ENCODE measurements at places on chromosomes 12 and 14. TPM values are rescaled to one million over a fixed set of nuclear protein-coding genes. Genes with fewer than 3 reads are reported as not detected.
A peak's percentile ranks its signal among the peaks of the same experiment; 100 is the strongest.

DDN gene
- polyA plus RNA-seq, result 72.6 TPM

DNA sequence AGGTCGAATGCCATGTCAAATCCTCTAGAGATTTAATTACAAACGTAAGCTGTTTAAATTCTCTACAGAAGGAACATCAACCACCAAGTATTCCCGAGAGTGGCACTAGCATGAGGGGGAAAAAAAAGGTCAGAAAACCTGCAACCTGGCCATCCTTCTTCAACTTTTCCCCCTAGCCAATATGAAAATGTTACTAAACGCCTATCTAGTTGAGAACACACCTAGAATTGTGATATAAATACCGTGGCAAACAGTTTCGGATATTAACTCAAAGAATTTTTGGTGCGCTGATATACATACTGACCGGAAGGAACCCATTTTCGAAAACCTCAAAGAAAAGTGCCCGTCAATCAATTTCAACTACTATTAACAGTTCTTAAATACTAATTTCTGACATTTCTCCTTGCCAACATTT lies 1.8 kb downstream of the HNRNPC start:
- DNase-seq, result no peak

DNA sequence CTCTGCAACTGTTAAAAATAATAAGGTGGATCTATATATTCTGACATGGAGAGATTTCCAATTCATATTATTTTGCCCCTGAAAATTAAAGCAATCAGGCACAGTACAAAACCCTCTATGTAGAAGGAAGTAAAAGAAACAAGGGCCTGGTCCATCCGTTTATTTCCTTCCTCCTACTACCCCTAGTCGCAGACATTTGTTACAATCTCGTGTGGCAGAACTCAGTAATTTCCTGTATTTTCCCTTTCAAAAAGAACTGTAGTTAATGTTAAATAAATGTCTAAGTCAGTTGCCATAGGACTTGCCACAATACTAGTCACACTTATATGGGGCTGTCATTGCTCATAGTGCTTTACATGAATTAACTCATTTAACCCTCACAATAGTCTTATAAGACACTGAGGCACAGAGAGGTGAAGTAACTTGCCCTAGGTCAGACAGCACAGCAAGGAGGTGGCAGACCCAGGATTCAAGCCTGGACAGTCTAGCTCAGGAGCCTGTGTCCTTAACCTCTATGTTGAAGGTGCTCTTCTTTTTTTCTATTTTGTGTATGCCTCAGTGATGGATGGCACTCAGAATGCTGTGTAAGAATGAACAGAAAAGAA lies 24.2 kb downstream of the NINJ2 start:
- DNase-seq, result no peak

- DNase-seq, result no peak
Observed at GRCh38 chr12:75635606-75636444, 124.4 kb upstream of the KRR1 start.

PIGH gene
- 50.6 TPM for polyA plus RNA-seq

- DNase-seq, result no peak
Observed at GRCh38 chr12:48145981-48146380, 11.3 kb downstream of the ASB8 start.

- no peak for DNase-seq
Observed at GRCh38 chr14:72946491-72946890, 20.2 kb downstream of the DCAF4 start.

DNA sequence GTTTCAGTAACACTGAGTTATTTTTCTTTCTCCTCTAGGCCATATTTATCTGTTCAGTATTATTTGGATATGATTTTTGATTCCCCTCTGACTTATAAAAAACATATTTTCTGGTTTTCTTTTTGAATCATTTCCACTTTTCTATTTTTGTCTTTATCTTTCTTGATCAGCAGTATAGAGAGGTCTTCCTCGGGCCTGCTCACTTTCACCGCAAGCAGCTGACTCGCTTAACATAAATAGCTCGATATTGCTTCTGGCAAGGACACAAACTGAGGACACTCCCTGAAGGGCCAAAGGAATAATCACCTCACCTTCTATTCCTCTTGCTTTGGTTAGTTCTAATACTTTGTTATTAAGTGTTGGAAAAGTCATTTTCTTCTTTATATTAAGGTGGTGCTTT lies 25.8 kb upstream of the TRHDE start:
- DNase-seq, result no peak

- DNase-seq, result no peak
Observed at GRCh38 chr12:56572288-56572687, 50.7 kb downstream of the RBMS2 start.

- DNase-seq, result no peak
Observed at GRCh38 chr14:82060219-82060618, 526.6 kb upstream of the SEL1L start.

ATP5F1B gene
- 1,470 TPM for polyA plus RNA-seq

DNA sequence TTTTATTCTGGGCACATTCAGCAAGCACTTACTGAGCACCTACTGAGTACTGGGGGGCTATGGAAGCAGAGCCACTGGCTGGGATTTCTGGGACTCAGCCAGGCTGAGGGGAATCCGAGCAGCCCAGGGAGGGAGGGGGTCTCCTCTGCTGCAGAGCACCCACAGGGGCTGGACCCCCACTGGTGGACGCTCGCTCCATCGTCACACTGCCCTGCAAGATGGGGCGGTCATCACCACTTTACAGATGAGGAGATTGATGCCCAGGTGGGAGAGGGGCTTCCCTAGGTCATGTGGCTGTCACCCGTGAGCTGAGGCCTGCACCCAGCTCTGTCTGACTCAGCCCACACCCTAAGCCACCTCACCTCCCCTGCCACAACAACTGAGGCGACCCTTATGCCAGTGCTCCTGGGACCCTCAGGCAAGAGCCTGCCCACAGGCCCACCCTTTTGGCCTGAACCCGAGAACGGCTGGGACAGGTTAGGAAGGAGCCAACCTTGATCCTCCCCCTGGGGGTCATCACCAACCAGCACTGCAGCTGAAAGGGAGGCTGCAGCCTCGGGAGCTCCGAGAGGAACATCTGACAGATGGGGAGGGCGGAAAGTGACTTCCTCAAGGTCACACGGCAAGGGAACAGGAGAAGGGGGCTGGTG lies 74.4 kb downstream of the SERPINA3 start:
- no peak for DNase-seq

LRP1-AS gene
- not detected for polyA plus RNA-seq

- no peak for DNase-seq
Observed at GRCh38 chr12:86265329-86265695, 9.1 kb upstream of the MGAT4C start.

DNA sequence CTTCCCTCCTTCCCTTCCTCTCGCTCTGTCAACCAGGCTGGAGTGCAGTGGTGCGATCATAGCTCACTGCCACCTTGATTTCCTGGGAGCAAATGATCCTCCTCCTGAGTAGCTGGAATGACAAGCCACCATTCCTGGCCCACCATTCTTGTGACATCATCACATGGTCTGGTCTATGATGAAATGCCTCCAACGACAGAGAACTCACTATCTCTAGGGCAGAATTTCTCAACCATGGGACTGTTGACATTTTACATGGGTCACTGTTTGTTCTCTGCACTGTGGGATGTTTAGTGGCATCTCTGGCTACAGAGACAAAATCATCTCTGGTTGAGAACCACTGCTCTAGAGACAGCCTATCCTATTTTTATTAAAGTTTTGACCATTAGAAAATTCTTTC lies 9.7 kb downstream of the VRK1 start:
- DNase-seq, result no peak

SLCO1C1 gene
- polyA plus RNA-seq, result 0.29 TPM

CDKL1 gene
- 2.2 TPM for polyA plus RNA-seq

RAPGEF3 gene
- 15.0 TPM for polyA plus RNA-seq

LYZ gene
- 5.4 TPM for polyA plus RNA-seq

NOS1 gene
- polyA plus RNA-seq, result 5.8 TPM

- no peak for DNase-seq
Observed at GRCh38 chr14:104087981-104088850, 2.7 kb downstream of the ASPG start.

DNA sequence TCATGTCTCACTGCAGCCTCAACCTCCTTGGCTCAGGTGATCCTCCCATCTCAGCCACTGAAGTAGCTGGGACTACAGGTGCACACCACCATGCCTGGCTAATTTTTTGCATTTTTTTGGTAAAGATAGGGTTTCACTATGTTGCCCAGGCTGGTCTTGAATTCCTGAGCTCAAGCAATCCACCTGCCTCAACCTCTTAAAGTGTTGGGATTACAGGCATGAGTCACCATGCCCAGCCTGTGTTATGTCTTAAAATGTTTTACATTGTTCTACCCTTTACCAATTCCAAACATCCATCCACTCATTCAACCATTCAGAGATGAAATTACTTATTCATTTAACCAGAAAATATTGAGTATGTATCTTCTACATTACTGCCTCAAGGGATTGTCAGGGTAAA lies 111.6 kb upstream of the BTG1 start:
- DNase-seq, result no peak

GRCh38 chr12:24012528-24012927 lies 63.1 kb upstream of the SOX5 start:
- DNase-seq, result no peak

DNA sequence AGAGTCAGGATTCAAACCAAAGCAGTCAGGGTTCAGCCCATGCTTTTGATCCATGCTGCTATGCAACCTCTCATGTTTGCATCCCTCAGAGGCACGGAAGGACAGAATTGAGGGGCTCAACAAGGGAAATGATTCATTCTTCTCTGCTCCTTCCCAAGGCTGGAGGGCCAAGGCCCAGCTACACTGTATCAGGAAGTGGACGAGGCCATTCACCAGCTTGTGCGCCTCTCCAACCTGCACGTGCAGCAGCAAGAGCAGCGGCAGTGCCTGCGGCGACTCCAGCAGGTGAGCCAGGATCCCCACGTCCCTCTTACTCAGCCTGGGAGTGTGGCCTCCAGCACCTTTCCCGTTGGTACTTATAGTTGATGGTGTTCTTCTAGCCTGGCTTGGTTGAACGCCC lies 8.6 kb downstream of the ARHGEF40 start:
- no peak for DNase-seq

DNA sequence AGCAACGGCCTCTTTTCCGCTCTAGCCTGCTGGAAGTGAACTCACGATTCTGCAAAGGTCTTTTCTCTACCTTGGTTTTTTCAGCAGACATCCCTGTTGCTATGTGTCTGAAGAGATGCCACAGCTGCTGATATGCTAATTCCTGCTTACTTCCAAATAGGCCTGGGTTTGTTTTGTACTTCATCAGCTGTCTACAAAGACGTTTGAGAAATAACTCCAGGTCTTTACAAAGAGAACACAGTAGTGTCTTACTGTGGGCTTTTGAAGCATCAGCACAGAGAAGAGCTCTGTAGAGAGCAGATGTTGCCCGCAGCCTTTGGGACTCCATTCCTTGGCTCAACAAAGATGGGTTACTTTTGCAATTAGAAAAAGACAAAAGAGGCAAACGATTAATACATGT lies 1366.5 kb downstream of the AACS start:
- DNase-seq, result no peak

GRCh38 chr14:34538871-34539406 lies 562 bp downstream of the EAPP start:
- no peak for DNase-seq

VRK1 gene
- polyA plus RNA-seq, result 4.0 TPM

- no peak for DNase-seq
Observed at GRCh38 chr12:132881818-132882217, 5.6 kb downstream of the CHFR start.

RTL1 gene
- 0.01 TPM for polyA plus RNA-seq

NRL gene
- polyA plus RNA-seq, result 2.4 TPM

DNA sequence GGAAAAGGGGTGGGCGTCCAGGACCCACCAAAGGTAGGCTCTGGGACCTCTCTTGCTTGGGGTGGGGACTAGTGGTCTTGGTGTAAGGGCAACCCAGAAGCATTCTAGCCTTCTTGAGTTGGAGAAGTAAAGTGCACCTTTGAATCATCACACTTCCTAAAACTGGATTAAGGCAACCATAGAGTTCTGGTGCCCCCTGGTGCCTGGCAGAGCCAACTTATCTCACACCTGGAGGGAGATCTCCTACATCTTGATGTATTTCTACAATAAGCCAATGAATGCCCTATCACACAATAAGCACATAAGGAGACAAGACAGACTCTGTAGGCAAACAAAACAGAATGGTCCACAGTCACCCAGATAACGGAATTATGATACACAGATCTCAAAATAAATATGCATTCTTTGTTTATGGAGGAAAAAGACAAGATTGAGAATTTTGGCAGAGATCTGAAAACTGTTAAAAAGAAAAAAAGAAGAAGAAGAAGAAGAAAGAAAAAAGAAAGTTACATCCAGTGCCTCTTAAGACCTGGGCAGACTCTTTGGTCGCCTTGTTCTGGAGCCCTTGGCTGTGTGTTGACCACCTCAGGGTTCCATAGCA lies 95.9 kb upstream of the PPP2R5C start:
- DNase-seq, result no peak

- DNase-seq, result no peak
Observed at GRCh38 chr12:49208146-49208545, 19.3 kb upstream of the TUBA1A start.

GRCh38 chr14:65095633-65096205 lies 6.6 kb downstream of the MAX start:
- peak; percentile 55 for DNase-seq

DNA sequence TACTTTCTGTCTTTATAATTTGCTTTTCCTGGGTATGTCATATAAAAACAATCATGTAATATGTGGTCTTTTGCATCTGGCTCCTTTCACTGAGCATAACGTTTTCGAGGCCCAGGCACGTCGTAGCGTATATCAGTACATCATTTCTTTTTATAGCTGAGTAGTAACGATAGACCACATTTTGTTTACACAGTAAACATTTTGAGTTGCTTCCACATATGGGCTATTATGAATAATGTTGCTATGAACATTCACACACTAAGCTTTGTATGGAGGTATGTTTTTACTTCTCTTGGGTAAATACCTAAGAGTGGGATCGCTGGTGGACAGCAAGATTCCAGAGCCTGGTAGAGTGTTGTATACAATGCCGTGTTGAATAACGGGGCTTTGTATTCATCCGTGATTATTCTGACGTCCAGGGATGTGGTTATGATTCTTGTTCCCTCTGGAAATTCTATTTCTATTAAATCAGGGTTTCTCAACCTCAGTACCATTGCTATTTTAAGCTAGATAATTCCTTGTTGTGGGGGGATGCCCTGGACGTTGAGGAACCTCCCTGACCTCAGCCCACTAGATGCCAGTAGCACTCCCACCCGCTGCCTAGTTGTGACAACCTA lies 38.9 kb upstream of the CIT start:
- no peak for DNase-seq

GRCh38 chr14:95980402-95980801 lies 58.8 kb upstream of the C14orf132 start:
- DNase-seq, result no peak

Measured in psoas muscle (tissue), 8 donors.